ENCODE measurements at places on chromosomes 11 and 22.

DNA sequence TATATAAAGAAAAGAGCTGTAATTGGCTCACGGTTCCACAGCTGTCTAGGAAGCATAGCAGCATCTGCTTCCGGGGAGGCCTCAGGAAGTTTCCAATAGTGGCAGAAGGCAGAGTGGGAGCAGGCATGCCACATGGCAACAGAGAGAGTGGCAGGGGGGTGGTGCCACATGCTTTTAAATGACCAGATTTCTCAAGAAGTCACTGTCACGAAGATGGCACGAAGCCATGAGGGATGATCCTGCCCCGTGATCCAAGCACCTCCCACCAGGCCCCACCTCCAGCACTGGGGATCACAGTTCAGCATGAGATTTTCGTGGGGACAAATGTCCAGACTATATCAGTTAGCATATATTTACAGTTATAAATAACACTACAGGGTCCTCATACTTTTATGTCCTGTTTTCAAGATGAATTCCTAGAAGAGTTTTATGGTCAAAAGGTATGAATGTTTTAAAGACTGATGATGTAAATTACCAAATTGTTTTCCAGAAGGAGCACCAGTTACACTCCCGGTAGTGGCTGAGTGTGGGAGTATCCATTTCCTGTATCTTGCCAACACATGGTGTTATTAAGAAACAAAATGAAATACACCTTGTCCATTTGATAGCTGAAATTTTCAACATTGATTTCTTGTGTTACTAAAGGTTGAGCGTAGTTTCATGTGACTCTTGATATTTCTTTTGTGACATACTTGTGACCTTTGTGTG, 19.2 kb downstream of the FAM118A start:
- no peak for DNase-seq

DNA sequence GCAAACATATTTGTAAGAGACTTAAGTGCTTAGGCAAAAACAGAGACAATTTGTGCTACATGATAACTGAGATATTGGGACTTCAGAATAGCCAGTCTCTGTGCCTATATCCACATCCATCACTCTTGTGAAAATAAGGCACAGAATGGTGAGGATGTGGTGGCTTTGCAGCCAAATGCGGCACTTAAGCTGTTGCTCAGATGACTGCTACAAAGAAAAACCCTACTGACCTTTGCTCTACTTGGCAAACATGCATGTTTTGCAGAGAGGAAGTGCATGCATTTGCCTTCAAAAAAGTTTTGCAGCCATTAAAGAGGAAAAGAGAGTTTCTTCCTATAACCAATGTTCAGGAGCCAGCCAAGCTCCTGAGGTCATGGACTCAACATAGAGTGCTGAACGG, 675.0 kb upstream of the KIRREL3 start:
- no peak for DNase-seq

DNA sequence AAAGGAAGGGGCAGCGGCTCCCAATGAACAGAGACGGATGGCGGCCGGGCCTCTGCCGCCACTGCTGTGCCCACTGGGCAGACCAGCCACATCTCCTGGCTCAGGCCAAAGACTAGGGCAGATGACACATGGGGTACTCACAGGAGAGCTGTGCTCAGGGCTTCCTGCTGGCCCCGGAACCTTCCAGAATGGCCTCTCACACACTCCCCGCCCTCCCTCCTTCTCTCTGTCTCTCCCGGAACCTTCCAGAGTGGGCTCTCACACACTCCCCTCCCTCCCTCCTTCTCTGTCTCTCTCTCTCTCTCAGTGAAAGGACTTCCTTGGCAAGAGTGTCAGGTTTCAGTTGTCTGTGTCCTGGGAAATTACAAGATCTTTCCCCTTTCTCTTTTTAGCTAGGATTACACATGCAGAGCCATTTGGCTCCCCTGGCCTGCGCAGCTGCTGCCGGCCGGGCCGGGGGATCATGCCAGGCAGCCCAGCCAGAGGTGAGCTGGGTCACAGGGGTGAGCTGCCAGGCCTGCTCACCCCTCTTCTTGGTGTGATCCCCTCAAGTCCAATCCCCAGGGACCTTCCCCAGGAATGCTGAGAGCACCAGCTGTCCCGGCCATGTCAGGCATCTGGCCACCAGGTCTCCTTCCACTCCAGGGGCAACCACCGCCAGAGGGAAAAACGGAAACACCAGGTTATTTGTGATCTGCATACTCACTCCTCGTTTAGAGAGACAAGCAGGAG, 45.3 kb upstream of the ADA2 start:
- DNase-seq = no peak

GRCh38 chr11:45411228-45411946, 125.2 kb upstream of the SYT13 start:
- DNase-seq = no peak

DNA sequence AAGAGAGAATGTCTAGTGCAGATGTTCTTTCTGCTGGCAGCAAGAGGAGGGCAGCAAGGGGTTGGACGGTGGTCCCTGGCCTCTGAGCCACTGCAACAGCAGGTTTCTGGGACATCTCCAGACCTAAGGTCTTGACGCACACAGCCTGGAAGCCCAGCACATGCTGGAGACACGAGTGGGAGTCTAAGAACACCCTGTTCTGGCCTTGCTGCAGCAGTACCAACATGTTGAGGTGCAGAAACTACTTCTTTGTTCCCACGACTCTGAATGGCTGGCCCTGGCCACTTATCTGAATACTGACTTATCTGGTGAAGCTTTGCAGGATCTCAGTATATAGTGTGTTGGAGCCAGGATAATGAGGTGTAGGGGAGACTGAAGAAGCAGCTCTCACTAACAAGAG, 6.8 kb downstream of the MICAL2 start:
- DNase-seq = no peak

DNA sequence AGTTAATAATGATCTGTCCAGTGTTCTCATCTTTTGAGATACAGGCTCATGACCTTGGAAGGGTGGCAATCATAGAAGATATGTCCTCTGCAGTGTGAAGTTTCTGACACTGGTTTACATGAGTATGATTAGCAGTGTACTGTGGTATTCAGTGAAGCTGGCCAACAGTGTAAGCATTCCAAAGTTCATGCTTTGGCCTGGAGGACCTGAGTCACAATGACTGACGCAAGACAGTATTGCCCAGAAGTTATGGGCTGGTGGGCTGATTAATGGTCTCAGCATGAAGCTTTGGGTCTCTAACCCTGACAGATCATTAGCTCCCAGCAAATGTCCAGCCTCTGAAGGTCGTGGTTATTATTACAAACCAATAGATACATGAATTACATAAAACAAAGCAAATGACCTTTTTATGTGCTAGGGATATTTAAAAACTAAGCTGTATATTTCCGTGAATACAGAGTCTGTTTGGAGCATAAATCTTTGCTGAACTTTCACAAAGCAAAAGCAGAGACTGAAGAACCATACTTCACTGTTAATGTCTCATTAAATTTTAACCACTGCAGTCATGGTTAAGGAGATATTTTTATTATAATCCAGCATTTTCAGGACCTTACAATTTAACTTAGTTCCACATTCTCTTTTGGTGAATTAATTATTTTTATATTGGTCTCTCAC, 28.3 kb upstream of the USP47 start:
- no peak for DNase-seq

DNA sequence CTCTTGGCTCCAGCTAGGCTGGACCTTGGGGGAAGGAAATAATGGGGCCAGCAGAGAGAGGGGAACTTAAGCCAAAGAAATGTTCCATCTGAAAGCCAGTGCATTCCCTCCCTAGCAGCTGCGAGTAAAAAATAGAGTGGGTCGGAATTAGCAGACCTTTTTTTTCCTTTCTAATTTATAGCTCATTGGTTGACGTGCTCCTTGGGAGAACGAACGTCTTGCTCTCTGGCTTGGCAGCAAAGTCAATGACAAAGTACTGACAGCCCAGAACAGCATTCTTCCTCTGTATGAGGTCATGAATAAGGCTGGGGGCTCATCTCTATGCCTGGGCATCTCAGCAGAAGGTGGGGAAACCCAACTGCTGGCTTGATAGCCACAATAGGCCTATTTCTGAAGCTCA, 65.0 kb downstream of the SEZ6L start:
- DNase-seq = no peak
